IMR-90 (cell line): ENCODE measurements at places on chromosomes 4 and X. TPM values are rescaled to one million over a fixed set of nuclear protein-coding genes. Genes with fewer than 3 reads are reported as not detected.

The STAG2 gene
- 71.2 and 94.4 TPM in 2 replicates for total RNA-seq

The CD38 gene
- total RNA-seq: not detected in 2 replicates

The UGT2B7 gene
- total RNA-seq: not detected in 2 replicates

DNA sequence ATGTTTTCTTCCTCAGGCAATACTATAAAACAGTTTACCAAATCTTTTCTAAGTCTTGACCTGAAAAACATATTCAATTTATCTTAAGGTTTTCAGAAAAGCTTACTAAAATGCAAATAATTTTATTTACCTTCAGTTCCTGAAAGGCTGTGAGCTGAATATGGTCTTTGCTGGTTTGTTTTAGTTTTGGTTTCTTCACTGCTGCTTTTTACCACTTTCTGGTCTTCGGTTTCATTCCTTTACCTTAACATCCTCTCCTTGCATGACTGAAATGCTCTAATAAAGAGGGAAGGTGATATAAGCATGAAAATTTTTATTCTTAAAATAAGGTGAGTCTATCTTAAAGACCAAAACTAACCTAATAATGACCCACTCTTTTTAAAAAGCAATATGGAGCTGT lies 97.1 kb upstream of the NRK start:
- DNase-seq: no peak

DNA sequence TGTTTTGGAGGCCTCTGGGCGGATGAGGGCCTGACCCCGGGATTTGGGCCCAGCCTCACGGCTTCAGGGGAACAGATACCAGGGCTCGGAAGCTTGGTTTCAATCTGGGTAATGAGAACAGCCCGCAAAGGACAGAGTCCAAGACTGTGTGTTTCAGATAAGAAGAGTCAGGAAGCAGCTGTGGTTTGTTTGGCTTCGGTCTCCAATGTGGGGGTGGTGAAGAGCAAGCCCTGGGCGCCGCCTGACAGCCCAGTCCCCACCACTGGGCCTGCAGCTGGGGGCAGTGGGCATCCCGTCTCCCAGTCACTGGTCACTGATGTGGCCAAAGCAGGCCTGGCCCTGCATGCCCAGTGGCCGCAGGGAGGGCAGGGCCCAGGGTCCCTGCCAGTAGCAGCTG lies 9.1 kb downstream of the WFS1 start:
- DNase-seq: peak; percentile 65

DNA sequence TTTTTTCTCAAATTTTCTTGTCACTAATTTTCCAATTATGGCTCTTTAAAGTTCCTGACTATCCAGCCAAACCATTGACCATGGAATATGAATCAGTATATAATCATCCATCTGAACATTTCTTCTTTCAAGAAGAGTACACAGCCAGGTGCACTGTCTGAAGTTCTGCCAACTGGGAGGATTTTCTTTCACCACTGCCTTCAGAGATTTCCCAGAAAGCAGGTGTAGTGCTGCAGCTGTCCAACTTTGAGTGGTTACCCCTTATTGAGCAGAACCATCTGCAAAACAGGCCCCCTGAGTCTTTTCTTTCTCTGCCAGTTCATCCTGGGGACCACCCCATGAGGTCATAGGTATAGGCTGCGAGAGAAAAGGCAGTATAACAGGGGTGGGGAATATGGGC lies 1213.2 kb downstream of the RAPGEF2 start:
- DNase-seq: no peak

- DNase-seq: peak; percentile 19
These were observed 17.5 kb downstream of the BRWD3 start for GRCh38 chrX:80792205-80792604.

DNA sequence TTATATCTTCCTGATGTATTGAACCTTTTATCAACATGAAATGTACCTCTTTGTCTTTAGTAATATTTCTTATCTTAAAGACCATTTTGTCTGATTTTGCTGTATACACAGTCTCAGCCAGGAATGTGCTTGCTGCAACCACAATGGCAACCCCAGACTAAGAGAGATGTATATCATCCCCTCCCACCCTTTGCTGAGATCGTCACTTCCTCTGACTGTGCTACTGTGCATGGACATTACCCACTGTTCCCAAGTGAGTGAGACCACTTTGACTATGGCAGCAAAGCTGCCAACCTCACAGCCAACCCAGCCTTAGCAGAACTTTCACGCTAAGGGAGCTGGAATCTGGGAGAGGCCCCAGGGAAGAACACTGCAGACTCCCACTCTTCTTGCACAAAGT lies 46.0 kb downstream of the EIF2S3 start:
- peak; percentile 72 for DNase-seq

GRCh38 chrX:124401696-124402095 lies 55.3 kb downstream of the SH2D1A start:
- no peak for DNase-seq

- peak; percentile 1 for DNase-seq
These were observed 81.5 kb downstream of the HUWE1 start for GRCh38 chrX:53605004-53605403.

- DNase-seq: no peak
These were observed 92.5 kb upstream of the TEX13D start for GRCh38 chrX:124239911-124240310.

- no peak for DNase-seq
These were observed 210.8 kb upstream of the GYPA start for GRCh38 chr4:144351306-144351705.
